ENCODE measurements at places on chromosomes 16 and 17.

DNA sequence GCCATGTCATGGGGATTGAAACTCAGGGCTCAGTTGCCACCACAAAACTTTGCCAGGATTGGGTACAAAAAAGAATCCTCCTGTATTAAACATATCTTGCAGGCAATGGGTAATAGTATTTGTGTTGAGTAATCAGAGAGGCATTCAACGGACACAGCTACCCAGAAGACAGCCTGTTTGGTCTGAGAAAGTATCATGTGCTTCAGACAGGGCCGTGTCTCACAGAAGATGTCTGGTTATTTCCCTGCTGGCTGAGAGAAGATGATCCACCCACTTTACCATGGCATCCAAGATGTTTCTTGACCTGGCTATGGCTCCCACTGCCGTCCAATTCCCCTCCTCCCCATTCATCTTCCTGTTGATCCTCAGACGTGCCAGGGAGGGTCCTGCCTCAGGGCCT is 304.3 kb upstream of the XYLT1 start:
- DNase-seq, result no peak

DNA sequence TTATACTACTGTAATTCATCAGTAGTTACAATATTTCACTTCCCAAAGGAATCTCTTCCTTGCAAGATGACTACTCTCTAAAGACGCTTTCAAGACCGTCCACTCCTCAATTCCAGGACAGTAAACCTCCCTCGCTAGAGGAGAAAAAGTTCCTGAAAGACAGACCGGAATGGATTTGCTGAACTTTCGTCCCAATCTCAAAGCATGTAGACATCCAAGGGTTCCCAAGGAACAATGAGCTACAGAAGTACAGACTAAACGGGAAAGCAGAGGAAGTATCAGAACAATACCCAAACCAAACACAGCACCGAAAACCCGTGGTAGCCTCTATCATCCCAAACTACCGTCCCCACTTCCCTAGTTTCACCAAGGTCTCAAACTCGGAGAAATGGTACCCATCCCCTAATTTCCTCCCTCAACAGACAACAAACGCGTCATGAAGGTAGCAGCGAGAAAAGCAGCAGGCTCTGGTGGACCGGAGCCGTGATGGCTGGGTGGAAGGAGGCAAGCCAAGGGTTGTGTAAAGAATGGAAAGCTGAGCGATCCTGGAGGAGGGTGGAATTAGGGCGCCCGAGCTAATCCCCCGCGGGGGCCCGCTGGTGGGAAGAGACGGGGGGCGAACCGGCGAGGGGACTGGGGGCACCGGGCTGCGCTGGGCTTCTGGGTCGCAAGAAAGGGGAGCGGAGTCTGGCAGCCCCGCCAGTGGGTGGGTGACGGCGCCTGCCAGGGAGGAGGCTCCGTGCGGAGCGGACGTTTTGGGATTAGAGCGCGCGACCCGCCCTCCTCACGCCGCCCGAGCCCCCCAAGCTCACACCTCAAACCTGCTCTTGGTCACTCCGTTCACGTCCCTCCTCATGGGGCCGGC is 647 bp downstream of the FBXL20 start:
- no peak for DNase-seq

- DNase-seq, result no peak
These were observed 8.4 kb upstream of the PIEZO1 start for GRCh38 chr16:88793251-88793954.

DNA sequence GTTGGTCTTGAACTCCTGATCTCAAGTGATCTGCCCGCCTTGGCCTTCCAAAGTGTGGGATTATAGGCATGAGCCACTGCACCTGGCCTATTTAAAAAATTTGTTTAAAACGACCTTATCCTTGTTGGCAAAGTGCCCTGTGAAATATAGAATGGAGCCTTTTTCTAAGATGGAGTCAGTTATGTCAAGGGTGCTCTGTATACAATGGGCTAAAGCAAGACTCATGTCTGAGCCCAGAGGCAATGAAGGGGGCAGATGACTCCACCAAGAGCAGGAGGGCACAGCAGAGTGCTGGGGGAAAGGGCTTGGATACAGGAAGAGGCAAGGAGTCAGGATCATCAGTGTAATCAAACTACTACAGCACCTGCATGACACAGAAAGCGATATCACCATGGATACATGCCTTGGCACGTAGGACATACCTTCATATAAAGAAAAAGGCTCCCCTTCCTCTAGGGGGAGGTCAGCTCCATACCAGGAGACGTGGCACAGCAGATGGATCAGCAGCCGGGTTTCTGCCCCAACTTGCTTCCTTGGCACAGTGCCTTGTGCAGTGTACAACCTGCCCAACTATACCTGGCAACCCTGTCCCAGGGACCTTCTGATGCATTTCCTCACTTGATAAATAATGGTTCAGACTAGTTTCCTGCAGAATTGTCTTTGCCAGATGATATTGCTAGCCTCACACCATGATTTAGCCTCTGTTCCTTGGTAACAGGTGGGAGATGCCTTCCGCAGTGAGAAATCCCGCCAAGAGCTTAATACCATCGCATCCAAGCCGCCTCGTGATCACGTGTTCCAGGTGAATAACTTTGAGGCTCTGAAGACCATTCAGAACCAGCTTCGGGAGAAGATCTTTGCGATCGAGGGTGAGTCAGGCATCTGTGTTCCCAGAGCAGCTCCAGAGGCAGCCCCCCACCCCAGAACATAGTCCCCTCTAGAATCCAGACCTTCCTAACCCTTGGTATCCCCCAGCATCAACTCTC is 15.3 kb downstream of the ITGAM start:
- no peak for DNase-seq

DNA sequence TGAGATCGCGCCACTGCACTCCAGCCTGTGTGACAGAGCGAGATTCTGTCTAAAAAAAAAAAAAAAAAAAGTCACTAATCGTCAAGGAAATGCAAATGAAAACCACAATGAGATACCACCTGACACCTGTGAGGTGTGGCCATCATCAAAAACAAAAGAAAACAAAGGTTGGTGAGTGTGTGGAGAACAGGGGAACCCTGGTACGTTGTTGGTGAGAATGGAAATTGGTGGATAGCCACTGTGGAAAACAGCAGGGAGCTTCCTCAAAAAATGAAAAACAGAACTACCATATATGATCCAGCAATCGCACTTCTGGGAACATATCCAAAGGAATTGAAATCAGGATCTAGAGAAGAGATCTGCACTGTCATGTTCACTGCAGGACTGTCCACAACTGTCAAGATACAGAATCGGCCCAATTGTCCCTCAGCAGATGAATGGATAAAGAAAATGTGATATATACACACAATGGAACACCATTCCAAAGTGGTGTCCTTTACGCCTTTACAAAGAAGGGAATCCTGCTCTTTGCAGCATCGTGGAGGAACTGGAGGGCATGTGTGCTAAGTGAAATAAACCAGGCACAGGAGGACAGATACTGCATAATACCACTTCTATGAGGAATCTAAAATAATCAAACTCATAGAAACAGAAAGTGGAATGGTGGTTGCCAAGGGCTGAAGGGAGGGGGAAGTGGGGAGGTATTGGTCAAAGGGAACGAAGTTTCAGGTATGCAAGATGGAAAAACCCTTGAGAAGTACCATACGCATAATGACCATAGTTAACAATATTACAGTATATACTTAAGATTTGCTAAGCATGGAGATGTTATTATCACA is 63.5 kb upstream of the PLCG2 start:
- no peak for DNase-seq

DNA sequence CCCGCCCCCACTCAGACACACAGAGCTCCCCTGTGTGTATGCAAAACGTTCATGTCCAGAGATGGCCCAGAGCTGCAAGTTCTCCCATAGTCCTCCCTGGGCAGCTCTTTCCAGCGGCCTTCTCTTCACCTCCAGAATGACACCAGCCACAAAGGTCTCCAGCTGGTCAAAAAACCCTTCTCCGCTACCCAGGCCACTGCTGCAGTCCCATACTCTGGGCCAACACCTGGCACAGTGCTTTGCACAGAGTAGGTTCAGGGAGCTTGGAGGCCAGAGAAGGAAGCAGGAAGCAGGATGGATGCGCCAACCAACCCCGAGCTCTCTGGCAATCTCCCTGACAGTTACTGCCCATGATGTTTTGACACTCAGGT is 1.1 kb upstream of the STAT5B start:
- no peak for DNase-seq

DNA sequence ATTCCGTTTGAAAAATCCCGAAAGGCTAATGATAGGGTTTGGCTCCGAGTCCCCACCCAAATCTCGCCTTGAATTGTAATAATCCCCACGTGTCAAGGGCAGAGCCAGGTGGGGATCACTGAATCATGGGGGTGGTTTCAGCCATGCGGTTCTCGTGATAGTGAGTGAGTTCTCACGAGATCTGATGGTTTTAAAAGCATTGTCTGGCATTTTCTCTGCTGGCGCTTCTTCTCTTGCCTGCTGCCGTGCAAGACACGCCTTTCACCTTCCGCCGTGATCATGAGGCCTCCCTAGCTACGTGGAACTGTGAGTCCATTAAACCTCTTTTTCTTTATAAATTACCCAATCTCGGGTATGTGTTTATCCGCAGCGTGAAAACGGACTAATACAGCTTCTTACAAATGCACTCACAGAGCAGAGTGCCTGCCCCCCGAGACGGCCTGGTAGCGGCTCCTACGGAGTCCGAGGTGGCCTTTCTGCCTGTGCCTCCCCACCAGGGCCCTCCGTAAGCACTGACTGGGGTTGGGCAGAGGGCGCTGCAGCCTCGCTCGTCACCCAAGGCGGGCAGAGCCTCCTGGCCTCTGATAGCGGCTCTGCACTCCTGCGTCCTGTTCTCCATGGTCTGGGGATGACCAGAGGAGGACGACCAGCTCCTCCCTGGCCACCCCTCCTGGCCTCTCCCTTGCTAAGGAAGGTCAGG is 131.7 kb downstream of the FOXL1 start:
- DNase-seq, result no peak

- DNase-seq, result no peak
These were observed 10.5 kb downstream of the EMC8 start for GRCh38 chr16:85788819-85789218.

DNA sequence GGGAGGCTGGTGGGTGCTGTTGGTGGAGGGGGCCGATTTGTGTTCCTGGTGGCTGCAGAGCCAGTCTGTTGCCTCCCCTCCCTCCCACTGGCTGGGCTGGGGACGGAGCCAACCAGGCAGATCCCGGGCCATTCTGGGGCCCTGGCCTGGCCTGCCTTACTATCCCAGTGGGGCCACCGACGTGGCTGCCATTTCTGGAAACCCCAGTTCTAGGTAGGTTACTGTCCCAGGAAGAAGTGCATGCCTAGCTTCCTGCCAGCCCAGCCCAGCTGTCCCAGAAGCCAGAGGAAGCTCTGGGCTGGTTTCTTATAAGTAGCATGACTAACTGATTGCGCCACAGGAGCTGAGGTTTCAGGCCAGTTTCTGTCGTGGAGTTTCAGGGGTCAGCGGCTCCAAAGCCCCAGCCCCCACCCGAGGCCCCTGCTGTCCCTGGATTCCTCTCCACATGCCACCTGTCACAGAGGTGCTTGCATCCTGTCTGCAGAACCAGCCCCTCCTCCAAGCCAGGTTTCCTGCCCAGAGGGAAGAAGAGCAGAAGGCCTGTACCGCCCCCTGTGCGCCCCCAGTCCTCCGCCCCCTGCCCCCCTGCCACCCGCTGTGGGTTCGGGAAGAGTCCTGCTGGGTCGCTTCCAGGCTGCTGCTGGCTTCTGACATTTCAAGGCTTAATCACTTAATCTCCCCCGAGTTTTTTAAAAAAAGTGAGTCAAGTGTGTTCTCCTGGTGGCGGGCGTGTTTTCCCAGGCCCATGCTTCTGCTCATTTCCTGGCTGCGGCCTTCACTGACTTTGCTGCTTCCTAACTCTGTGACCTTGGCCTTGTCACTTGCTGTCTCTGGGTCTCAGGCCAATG is 13.2 kb downstream of the IL4R start:
- DNase-seq, result no peak
